ENCODE measurements at places on chromosomes 7 and 10.

DNA sequence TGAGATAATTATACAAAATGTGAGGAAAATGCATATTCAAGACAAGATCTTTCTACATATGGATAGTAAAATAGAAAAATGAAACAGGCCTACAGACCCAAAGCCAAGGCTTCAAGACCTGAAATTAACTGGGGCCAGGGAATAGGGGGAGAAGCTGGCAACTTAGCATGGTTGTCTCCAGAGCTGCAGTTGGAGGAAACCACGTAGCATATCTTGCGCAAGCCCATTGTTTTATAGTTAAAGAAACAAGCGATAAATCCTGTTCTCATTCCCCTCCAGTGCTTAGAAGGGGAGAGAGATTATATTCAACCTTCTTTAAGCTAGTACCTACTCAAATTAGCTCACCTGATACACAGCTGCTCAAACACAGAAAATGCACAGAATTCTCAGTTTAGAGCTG, 197.1 kb downstream of the SORCS1 start:
- no peak for DNase-seq
- no peaks in the 10 kb centered on the region for H3K27me3 ChIP-seq
- H3K36me3 ChIP-seq = no peaks in the 10 kb centered on the region
- no peaks in the 10 kb centered on the region for H3K4me1 ChIP-seq

GRCh38 chr10:111885046-111885445, 298.5 kb downstream of the GPAM start:
- H3K27me3 ChIP-seq = no peaks in the 10 kb centered on the region
- no peak overlapping the region for H3K27ac ChIP-seq
- no peaks in the 10 kb centered on the region for H3K4me1 ChIP-seq
- no peak for DNase-seq
- H3K36me3 ChIP-seq = no peaks in the 10 kb centered on the region

- peaks cover 15% of the 10 kb centered on the region for H3K4me1 ChIP-seq
- H3K36me3 ChIP-seq = peaks cover 14% of the 10 kb centered on the region
- H3K4me3 ChIP-seq = no peak overlapping the region
- peak; percentile 52 for DNase-seq
- peaks cover 3% of the 10 kb centered on the region for H3K27me3 ChIP-seq
Observed at GRCh38 chr7:26853788-26854393, 10.5 kb downstream of the SKAP2 start.

DNA sequence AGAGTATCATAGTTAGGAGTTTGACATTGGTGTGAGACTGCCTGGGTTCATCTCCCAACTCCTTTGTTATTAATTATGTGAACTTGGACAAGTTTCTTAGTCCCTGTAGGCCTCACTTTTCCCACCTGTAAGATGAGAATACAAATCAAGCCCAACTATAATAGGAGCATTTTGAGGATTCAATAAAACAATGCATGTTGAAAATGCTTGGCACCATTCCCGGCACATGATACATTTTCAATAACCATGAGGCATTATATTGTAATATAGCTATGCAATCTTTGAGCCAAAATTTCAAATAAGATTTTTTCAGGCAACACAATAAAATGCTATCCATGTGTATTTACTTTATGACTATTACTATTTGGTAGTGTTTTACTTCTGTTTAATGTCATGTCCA, 229.0 kb upstream of the SP4 start:
- no peaks in the 10 kb centered on the region for H3K36me3 ChIP-seq
- no peaks in the 10 kb centered on the region for H3K4me1 ChIP-seq
- H3K27ac ChIP-seq = no peak overlapping the region
- DNase-seq = no peak
- H3K27me3 ChIP-seq = no peaks in the 10 kb centered on the region
- H3K4me3 ChIP-seq = no peak overlapping the region

DNA sequence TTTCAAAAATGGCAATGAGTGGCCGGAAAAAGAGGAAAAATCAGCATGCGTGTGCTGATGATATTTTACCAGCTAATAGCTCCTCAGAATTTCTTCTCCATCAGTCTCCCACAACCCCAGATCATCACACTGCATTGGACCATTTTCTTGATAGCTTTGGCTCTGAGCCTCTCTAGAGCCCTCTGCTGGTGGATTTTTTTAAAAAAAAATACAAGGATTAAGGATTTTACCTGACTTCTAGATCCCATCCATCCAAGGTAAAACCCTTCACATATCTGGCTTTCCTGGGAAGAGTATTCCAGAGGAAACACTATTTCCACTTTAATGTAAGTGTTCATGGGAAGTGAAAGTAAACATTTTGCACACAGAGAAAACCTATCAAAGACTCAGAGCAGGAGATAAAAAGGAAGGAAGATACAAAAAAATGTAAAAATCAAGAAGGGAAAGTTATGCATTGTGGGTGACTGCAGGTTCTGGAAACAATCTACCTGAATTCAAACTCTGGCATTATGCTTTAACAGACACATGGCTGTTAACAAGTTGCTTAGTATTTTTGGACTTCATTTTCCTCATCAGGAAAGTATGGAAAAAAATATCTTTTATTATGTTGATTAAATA, 380.9 kb downstream of the LRRTM3 start:
- no peak for DNase-seq
- H3K27me3 ChIP-seq = no peaks in the 10 kb centered on the region
- H3K4me3 ChIP-seq = no peak overlapping the region
- H3K4me1 ChIP-seq = no peaks in the 10 kb centered on the region

DNA sequence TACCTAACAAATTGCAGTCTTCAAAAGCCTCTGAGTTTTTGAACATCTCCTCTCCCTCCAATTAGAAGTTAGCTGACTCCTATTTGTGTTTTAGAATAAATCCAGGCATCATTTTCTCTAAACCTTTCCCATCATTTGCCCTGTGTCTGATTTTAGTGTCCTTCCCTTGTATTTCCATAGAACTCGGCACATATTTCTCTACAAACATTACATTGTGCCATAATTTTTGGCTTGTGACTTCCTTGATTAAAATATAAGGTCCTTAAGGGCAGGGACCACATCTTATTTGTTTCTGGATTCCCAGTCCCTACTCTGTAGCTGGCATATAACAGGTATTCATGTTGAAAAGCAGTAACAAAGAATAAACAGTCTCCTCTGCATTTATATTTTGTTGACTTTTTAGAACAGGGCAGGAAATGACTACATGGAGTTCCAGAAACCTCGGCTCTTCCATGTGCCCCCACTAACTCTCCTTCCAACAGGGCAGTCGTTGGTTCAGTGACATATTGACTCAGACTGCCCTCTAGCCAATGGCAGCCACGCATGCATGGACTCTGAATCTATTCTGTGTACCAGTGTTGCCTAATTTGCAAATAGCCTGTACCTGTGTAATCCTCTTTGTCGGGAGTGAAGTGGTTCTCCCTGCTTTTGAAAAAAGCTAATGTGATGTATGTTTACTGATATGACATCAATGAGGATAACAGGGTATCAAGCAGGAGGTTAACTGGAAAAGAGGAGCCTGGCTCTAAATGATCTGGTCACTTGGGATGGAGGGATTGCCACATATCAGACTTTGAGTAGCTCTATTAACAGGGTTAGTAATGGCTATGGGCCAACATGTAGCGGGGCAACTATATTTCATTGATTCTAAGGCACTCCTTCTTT, 19.8 kb upstream of the CPN1 start:
- no peak overlapping the region for H3K4me3 ChIP-seq
- H3K4me1 ChIP-seq = no peaks in the 10 kb centered on the region
- no peaks in the 10 kb centered on the region for H3K36me3 ChIP-seq
- no peak for DNase-seq
- H3K27ac ChIP-seq = no peak overlapping the region

- DNase-seq = no peak
- no peak overlapping the region for H3K4me3 ChIP-seq
- no peak overlapping the region for H3K27ac ChIP-seq
- H3K36me3 ChIP-seq = peaks cover 18% of the 10 kb centered on the region
- no peaks in the 10 kb centered on the region for H3K27me3 ChIP-seq
Observed at GRCh38 chr7:45720989-45721388, 146.8 kb downstream of the ADCY1 start.

DNA sequence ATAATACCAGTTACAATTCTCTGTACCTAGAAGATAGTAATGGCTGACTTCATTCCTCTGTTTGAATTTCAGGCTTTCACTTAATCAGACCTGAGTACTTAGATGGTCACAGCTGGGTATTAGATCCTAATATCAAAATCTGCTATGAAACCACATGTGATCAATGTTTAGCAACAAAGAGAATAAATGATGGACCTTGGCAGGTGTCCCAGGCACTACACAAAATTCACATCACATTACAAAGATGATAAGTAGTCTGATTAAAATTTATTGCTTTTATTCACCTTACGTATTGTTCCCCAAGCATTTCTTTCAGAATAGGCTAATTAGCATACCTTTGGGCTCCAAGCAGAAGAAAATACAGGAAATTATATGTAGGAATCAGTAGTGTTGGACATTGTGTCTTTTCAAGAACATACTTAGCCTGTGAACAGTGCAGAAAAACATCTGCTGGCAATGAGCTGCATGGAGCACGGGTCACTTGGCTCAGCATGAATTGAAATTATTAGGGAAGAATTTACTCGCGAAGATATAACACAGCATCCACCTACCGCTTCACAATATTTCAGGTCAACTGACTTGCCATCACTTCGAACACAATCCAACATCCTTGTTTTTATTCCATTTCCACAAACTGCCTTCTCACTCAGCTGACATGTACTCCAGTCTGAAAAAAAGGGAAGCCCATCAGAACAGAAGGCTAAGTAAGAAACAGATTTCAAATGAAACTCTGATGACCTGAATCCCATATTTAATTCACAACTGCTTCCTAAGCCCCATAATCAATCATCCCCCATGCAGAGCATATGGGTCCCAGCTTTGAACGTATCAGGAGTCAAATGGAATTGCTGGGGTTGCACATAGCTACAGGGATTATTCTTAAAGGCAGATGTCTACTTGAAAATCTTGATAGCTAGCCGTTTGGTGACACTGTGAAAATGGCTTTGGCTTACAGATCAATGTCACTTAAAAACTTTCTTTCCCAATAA, 421.0 kb downstream of the THSD7A start:
- H3K27ac ChIP-seq = no peak overlapping the region
- DNase-seq = no peak
- H3K27me3 ChIP-seq = no peaks in the 10 kb centered on the region

DNA sequence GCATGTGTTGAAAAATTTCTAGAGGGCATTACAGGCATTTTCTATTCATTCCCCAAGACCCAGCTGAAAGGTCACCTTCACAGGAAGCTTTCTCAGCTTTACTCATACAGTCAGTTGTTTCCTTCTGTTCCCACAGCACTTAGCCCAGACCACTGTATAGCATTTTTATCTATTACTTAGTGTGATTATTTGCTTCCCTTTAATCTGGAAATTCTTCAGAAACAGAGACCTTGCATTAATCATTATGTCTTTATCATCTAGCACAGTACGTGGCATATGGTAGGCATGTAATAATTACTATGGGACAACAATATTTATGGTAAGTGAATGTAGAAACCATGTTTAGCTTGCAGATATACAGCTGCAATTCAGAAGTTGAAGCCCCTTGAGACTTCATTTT, 38.2 kb upstream of the CDK6 start:
- H3K27me3 ChIP-seq = no peaks in the 10 kb centered on the region
- no peak overlapping the region for H3K27ac ChIP-seq
- no peaks in the 10 kb centered on the region for H3K4me1 ChIP-seq

- H3K4me3 ChIP-seq = no peak overlapping the region
- H3K36me3 ChIP-seq = peaks cover 8% of the 10 kb centered on the region
- peaks cover 68% of the 10 kb centered on the region for H3K4me1 ChIP-seq
- DNase-seq = peak; percentile 41
Observed at GRCh38 chr10:110502851-110503301, 5.2 kb downstream of the DUSP5 start.

DNA sequence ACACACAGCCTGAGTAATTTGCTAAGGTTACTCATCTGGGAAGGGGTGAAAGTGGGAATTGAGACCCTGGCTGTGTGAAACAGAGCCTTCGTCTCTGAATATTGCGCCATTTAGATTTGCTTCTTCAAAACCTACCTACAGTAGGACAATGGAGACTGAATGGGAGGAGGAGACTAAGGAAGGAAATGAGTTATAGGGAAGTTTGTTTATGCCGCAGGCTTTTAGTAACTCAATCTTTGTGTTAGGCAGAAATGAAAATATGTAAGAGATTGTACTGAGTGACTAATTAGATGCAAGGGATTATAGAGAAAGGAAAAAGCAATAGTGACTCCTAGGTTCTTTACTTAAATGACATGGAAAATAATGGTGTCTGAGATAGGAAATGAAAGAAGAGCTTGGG, 80.2 kb downstream of the KCND2 start:
- no peaks in the 10 kb centered on the region for H3K27me3 ChIP-seq
- H3K4me1 ChIP-seq = no peaks in the 10 kb centered on the region
- no peak overlapping the region for H3K27ac ChIP-seq
- H3K4me3 ChIP-seq = no peak overlapping the region
- H3K36me3 ChIP-seq = no peaks in the 10 kb centered on the region
- no peak for DNase-seq

DNA sequence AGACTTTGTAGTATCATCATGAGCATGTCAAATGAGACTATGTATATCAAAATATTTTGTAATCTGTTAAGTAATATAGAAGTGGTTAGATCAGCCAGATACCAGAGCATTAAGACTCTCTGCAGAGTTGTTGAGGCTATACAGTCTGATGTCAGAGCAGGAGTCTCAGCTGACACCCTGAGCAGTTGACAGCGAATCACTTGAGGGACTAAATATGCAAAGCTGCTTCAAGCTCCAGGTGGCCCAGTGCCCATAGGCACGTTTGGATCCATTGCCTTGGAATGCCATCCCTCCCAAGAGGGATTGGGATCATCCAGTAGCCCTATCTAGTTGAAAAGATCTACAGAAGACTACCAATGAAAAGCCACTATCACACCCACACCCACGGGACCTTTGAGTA, 210.2 kb downstream of the TAX1BP1 start:
- no peak for DNase-seq
- no peaks in the 10 kb centered on the region for H3K36me3 ChIP-seq
- no peak overlapping the region for H3K4me3 ChIP-seq
- no peaks in the 10 kb centered on the region for H3K27me3 ChIP-seq

- H3K27me3 ChIP-seq = no peaks in the 10 kb centered on the region
- DNase-seq = no peak
- peaks cover 5% of the 10 kb centered on the region for H3K4me1 ChIP-seq
Observed at GRCh38 chr10:72065439-72066025, 22.8 kb downstream of the SPOCK2 start.

DNA sequence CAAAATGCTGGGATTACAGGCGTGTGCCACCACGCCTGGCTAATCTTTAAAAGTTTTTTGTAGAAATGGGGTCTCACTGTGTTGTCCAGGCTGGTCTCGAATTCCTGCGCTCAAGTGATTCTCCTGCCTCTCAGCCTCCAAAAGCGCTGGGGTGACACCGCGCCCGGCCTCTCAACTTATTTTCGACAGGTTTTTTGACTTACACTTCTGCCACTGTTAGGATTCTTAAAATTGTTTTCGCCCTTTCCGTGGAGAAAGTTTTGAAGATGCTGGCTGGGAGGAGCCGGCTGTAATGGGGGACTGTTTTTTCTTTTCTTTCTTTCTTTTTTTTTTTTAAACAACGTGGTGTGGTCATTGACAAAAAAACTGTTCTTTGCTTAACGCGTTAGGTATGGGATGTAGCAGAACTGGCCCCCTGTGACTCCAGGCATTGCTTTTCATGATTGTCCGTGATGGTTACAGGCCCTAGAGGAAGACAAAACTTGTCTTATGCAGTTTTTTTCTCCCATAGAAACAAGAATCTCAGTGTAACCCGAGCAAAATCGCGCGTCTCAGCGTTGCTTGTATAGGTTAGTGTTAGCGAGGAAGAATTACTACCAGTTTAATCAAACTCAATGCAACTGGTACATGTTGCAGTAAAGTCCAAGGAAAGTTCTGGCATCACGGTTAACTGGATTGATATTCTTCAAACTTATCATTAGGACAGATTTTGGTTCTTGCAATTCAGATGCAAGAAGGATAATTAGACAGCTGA, 72.2 kb downstream of the DAGLB start:
- H3K27ac ChIP-seq = peak overlapping the region; percentile 78
- no peaks in the 10 kb centered on the region for H3K27me3 ChIP-seq
- peaks cover 2% of the 10 kb centered on the region for H3K36me3 ChIP-seq
- H3K4me3 ChIP-seq = peak overlapping the region; percentile 76
- H3K4me1 ChIP-seq = peaks cover 50% of the 10 kb centered on the region
- DNase-seq = peak; percentile 63

Data from natural killer cell (primary cell).